Effector memory CD4-positive, alpha-beta T cell (primary cell): ENCODE measurements at places on chromosomes 16 and 17.

- DNase-seq = no peak
Observed at GRCh38 chr16:85180827-85181738, 68.8 kb upstream of the CIBAR2 start.

- no peak for DNase-seq
Observed at GRCh38 chr17:50102164-50102991, 7.2 kb downstream of the PDK2 start.

GRCh38 chr16:13052431-13052830 lies 151.0 kb downstream of the SHISA9 start:
- DNase-seq = no peak

DNA sequence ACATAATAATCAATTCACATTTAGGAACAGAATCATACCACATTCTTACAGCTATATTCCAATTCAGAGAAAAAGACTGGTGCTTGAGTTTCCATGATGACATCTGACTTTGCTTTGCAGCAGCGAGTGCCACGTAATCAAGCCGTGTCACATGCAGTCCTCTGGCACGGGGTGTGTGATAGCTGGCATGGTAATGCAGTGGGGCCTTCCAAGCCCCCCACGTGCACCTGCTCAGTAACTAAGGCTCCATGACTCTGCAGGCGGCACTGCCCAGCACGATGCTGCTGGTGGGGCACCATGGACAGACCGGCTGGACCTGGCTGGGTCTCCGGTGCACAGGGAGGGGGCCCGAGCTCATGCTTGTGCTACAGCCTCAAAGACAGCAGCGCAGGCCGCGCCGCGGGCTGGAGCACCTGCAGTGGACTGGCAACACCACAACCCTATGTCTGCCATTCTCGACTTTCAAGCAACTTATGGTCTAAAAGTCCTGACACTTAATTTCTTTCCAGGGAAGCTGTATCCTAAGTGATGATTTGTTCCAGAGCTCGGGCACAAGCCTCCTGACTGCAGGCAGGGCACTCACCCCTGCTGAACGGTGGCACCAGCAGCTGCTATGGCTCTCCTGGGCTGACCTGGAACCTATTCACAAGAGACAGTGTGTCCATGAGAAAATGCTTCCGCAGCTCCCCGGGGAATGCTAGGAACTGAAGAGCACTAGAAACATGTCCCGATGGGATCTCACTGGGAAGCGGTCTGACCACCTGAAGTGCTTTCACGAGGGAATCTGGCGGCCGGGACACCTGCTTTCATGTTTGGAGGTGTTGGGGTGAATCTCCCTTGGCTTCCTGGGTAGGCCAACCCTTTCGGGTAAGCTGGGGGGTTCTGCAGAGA lies 99.5 kb upstream of the DNAH17 start:
- DNase-seq = no peak

GRCh38 chr16:67242138-67242730 lies 5.0 kb downstream of the FHOD1 start:
- DNase-seq = no peak

- no peak for DNase-seq
Observed at GRCh38 chr16:77113835-77114234, 77.2 kb upstream of the MON1B start.

GRCh38 chr17:75540923-75541503 lies 15.5 kb downstream of the LLGL2 start:
- DNase-seq = no peak

- DNase-seq = no peak
Observed at GRCh38 chr17:6348891-6349290, 86.0 kb downstream of the AIPL1 start.

- DNase-seq = no peak
Observed at GRCh38 chr17:6278376-6278775, 156.5 kb downstream of the AIPL1 start.

- no peak for DNase-seq
Observed at GRCh38 chr16:69166221-69166833, 20.6 kb upstream of the SNTB2 start.

DNA sequence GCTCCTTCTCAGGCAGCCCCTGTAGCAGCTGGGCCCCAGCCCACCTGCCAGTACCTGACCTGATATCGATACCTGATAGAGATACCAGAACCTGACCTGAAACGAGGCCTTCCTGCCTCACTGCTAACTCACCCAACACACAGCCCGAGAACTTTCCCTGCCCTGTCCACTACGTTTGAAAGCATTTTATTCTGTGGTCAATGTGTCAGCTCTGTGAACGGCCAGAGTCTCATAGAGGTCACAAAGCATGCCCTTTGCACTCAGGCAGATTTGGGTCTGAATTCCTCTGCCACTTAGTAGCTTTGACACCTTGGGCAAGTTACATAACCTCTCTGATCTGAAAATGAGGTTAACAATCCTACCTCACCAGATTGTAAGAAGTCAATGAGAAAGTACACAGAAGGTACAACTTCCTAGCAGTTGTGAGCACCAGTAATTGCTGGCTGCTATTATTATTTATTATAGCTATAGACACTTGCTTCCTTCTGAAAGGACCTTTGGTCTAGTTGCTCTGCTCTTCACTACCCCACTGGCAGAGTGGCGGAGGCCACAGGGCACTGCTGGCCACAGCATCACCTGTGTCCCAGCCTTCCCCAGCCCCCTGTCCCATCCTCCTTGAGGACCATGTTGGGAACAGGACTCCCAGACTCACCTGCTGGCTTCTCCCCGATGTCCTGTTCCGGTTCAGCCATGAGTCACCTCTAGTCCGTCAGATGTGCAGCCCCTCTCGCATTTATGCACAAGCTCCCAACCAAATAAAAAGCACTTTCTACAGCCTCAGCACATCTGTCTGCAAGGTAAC lies 895 bp downstream of the ANKRD40CL start:
- no peak for DNase-seq

- DNase-seq = no peak
Observed at GRCh38 chr17:4574448-4575045, 9.8 kb upstream of the SMTNL2 start.

- no peak for DNase-seq
Observed at GRCh38 chr17:4438162-4438944, 4.6 kb downstream of the SPNS3 start.

GRCh38 chr17:39484178-39484577 lies 22.9 kb downstream of the CDK12 start:
- DNase-seq = no peak

- DNase-seq = no peak
Observed at GRCh38 chr17:71494062-71494855, 626.6 kb upstream of the SOX9 start.

DNA sequence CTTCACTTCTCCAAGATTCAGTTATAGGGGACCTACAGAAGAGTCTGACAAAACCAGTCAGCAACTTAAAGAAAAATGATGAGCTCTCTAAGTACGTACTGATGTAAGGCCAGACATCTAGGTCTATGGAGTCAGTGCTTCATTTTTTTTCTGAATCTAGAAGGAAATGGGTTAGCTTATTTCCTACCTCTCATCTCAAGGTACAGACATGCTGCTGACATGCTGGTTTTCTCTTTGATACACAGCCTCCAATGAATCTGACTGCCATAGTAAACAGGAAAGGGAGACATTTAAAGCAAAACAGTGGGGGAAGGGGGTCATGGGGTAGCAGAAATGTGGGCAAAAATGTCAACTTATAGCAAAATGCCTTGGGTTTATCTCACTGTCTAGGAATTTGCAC lies 16.4 kb downstream of the CDR2 start:
- no peak for DNase-seq

GRCh38 chr17:871751-872519 lies 89.8 kb downstream of the MRM3 start:
- no peak for DNase-seq

DNA sequence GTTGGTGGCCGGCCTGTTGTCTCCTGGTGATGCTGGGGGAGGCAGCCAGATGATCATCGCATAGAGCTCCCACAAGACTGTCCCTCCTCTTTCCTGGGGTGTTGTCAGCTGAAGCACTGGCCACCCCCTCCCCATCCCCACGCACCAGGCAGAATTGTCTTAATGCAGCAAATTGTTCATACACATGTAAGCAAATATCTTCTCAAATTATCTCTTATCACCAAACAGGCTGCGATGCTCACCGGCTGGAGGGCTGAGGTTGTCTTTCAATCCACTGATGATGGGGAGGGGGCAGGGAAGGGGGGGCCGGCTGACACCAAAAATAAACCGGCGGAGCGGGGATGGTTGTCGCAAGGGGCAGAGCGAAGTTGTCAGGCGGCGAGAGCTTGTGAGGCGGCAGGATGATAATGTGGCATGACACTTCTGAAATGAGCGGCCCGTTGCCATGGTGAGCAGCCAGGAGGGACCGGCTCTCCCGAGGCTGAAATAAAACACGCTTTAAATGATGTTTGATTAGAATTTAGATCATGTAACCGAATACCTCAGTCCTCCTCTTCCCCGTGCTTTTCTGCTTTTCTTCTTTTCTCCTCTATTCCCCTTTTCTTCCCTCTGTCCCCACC lies 59.8 kb downstream of the MRM1 start:
- DNase-seq = no peak

GRCh38 chr16:65195998-65196397 lies 74.1 kb upstream of the CDH11 start:
- no peak for DNase-seq

DNA sequence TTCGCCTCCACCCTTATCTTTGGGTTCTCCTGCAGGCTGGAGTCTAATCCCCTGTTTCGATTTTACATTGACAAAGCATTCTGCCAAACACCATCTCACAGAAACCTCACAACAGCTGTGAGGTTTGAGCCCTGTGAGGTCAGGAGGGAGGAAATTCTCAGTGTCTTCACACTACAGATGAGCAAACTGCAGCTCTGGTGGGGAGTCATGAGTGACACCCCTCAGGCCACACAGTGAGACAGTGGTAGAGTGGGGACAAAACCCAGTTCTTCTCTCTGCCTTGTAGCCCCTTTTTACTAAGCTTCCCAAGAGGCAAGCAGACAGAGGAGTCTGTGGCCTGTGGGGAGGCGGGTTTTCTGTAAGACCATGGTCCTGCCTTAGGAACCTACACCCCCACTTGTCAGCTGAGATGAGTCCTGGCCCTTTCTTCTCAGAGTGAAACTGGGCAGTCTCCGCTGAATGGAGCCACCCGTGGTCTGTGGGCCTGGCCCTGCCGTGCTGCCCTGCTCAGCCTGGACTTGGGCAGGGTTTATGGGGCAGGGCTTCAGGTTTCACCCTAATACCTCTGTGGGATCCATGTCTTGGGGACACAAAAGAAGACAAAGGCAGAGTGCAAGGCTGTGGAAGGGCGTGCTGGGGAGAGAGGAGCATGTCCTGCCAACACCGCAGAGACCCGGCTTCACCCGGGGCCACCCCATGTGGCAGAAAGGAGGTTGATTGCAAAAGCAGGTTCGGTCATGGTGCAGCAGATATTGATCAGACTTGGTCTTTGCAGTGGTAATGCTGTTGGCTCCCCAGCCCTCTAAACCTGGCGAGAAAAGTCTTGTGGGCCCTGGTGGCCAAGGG lies 59.0 kb downstream of the ABR start:
- DNase-seq = no peak

- DNase-seq = no peak
Observed at GRCh38 chr17:30450125-30451027, 26.8 kb upstream of the GOSR1 start.

- no peak for DNase-seq
Observed at GRCh38 chr17:45430738-45431530, 1.7 kb downstream of the ARHGAP27 start.

DNA sequence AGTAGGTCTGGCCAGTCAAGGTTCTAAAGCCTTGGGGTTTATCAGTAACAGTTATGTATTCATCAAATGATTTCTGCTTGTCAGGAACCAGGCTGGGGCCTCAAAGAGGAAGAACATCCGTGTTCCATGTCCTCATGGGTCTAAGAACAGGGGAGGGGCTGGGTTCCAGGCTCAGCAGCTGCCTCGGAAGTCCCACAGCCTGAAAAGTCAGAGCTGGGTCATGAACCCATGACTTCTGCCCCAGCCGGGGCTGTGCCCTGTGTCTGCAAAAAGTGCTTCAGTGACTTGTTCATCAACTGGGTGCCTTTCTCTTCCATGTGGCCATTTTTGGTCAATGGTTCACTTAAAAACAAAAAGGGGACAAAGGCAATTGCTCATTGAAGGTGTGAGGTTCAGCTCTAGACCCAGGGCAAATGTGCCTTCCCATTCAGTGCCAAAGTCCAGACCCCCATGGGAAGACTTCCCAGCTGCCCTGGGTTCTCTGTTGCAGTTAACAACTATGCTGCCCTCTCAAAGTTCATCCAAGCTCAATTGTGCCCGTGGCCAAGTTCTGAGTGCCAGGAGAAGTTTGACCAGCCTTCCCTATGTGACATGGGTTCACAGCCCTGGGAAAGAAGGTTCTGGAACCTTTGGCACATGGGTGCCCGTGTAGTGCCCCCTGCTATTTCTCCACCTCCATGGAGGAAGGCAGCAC lies 18.5 kb downstream of the TBKBP1 start:
- DNase-seq = no peak
